ENCODE measurements at places on chromosomes 3 and 15. TPM values are rescaled to one million over a fixed set of nuclear protein-coding genes. Genes with fewer than 3 reads are reported as not detected.

LAMB2 gene
- total RNA-seq = 476 TPM

SH2D7 gene
- 3.3 TPM for total RNA-seq

FMN1 gene
- total RNA-seq = 15.4 TPM

CCDC13 gene
- total RNA-seq = 6.8 TPM

HRG gene
- total RNA-seq = not detected

ANKUB1 gene
- not detected for total RNA-seq

FSD2 gene
- not detected for total RNA-seq
